ENCODE measurements at places on chromosomes 6 and 20. TPM values are rescaled to one million over a fixed set of nuclear protein-coding genes. Genes with fewer than 3 reads are reported as not detected.

SLC22A1 gene
- 3.3 TPM for total RNA-seq

MTFR2 gene
- total RNA-seq: 15.3 TPM

RBCK1 gene
- 84.0 TPM for total RNA-seq

FOXS1 gene
- total RNA-seq: not detected

WFDC5 gene
- total RNA-seq: not detected

TTK gene
- total RNA-seq: 38.1 TPM

- ATAC-seq: no peak
Measured at GRCh38 chr6:48775157-48775556, 664.2 kb upstream of the PTCHD4 start.

GRCh38 chr6:45574885-45575284, 197.2 kb upstream of the SUPT3H start:
- no peak for ATAC-seq

DNA sequence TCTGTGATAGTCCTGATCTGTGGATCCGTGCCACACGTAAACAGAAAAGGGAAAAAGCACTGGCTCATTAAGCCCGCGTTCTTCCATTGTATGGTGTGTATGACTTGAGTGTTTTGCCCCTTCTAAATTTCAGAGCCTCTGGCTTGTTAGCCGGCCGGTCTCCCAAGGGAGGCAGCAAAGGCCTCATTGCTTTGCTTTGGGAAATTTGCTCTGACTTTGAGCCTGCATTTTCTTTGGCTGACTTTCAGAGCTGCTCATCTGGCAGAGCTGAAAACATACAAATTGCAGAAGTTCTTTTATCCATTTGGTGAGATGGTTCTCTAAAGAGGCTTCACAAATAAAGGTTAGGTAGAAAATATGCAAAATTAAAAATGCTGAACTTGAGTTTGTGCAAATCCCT, 123.0 kb downstream of the UTRN start:
- no peak for ATAC-seq

GRCh38 chr20:50522053-50522674, 12.0 kb downstream of the PTPN1 start:
- no peak for ATAC-seq

DNA sequence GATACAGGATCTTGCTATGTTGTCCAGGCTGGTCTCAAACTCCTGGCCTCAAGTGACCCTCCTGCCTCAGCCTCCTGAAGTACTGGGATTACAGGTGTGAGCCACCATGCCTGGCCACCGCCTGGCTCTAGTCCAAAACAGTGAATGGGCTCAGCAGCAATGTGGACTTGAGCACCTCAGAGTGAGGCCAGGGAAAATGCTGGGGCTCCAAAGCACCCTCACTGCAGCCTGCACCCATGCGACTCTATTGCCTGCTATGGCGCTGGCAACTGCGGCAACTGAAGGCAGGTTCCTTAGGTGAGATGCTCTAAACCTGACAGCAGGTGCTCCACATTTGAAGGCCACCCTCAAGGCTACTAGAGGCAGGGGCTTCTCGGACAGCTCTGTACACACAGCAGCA, 26.5 kb downstream of the MAP1LC3A start:
- ATAC-seq: no peak

GRCh38 chr6:36886950-36887618, 1.3 kb downstream of the C6orf89 start:
- ATAC-seq: no peak

GRCh38 chr6:158121335-158121734, 46.7 kb downstream of the SERAC1 start:
- no peak for ATAC-seq

- ATAC-seq: peak; percentile 45
Measured at GRCh38 chr20:39016506-39016905, 54.4 kb downstream of the DHX35 start.

- no peak for ATAC-seq
Measured at GRCh38 chr6:33144373-33144772, 47.9 kb downstream of the COL11A2 start.

DNA sequence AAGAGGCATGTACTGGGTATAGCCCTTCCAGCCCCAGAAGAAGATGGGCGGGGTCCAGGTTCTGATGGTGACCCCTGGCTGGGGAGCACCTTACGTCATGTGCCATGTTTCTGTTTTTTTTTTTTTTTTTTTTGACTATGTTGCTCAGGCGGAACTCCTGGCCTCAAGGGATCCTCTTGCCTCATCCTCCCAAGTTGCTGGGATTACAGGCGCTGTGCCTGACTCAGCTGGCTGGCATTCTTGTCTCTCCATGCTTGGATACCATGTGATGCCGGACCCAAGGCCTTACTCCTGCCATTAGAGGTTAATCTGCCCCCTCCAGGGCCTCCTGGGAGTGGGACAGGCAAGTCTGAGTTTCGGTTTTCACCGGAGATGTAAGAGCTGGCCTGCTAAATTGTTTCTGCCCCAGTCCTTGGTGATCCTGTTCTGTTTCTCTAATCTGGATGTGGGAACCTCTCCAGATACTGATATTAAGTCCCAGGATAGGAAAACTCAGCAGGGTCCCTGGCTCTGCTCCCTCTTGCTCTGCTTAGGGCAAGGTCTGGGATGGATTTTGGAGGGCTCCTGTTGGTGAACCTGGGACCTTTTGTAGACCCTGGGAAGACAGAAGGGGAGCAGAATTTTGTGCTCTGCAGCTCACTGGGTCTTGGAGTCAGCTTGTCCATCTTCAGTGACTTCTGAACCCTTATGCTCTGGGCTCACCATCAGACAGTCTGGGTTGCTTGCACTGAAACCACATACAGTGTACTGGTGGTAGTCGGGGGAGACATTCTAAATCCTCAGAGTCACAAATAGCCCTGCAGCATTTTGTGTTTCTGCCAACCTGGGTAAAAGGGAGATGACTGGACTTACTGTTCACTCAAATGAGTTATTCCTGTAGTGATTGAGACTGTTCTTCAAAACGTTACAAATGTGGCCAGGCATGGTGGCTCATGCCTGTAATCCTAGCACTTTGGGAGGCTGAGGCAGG, 45.1 kb downstream of the PTK7 start:
- ATAC-seq: no peak

GRCh38 chr20:31675828-31676608, 38.3 kb downstream of the COX4I2 start:
- ATAC-seq: peak; percentile 75

DNA sequence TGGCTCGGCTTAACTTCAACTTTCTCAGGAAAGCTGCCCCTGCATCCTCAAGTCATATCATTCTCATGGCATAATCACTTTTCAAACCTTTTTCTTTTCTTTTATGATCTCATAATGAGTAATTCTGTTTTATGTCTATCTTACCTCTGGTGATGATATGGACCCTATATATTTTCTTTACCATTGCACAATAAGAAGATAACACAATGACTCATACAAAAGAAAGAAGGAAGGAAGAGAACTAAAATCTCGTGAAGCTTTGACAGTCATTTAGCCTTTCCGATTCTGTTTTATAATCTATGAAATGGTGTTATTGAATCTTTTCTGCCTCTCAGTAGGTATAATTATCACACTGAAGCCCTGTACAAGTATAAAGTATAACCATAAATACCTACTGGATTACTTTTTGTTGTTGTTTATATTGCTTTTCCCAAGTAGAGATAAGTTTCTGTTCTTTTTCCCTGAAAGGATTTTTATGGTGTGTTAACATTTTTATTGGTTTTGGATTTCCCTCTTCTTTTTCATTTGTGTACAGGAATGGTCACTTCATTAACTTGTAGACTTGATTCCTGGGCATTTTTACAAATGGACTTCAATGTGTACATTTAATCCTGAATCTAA, 300.9 kb downstream of the LAMA2 start:
- ATAC-seq: no peak

DNA sequence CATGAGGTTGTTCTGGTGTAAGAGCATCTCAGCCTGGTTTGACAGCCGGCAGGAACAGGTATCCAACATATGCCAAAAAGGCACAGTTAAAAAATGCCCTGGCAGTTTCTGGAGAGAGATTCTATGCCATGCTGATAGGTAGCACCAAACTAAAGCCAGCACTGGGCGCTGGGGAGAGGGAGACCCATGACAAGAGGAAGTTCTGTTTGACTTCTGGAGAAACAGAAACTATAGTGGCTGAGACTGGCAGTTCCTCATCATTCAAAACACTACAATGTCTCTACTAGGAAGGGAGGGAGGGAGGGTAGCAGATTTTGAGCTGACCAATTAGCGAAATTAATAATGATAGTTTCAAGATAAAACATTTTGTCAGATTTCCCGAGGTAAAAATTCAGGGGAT, 174.1 kb downstream of the ADAT2 start:
- ATAC-seq: no peak

GRCh38 chr6:83873869-83874268, 14.4 kb downstream of the CYB5R4 start:
- ATAC-seq: no peak

DNA sequence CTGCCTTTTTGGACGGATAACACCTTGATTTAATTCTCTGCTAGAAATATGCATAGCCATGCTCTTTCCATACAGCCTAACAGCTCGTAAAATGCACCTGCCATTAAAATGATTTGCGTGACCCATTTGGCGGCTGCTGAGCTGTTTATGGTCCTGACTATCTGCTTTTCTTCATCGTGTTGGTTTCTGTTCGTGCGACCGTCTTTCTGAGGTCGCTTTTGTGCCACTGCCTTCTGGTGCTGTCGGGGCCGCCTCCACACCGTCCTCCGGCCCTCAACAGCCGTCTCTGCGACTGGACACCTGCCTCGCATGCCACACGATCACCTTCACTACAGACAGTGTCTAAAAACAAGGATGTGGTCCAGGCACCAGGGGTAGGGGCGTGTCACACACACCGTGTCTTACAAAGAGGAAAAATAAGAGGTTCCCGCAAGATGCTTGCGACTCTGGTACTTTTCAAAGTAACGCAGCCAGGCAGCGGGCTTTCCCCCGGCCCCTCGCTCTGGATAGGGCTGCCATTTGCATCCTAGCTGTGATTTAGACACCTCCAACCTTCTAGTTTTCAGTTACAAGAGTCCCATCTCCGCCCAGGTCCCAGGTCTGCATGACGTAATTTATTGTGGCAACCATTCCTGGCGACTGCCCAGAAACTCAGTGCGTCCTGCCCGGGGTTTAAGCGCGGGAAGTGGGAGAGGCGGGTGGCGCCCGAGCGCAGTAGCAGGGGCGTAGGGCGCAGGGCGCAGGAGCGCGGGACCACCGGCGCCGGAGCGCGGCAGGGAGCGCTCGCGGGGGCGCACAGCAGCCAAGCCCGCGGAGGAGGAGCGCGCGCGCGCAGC, at the start of gene STMND1:
STMND1 (plus strand) TSS at position 629 of the 836 bp plus-strand sequence. CDS start 208 bp downstream, outside the sequence.
- ATAC-seq: peak; percentile 43

DNA sequence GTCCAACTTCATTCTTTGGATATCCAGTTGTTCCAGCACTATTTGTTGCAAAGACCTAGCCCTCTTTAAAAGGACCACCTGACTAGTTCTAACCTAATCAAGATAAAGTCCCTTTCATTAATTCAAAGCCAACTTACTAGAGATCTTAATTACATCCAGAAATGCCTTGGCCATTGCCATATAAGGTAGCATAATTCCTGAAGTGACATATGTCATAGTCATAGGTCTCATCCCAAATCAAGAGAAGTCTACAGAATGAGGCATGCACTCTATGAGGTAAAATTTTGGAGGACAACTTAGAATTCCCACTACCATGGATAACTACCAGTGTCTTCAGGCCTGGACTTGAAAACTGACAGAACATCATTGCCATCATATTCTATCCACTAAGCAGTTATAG, 420.4 kb upstream of the ID4 start:
- no peak for ATAC-seq

DNA sequence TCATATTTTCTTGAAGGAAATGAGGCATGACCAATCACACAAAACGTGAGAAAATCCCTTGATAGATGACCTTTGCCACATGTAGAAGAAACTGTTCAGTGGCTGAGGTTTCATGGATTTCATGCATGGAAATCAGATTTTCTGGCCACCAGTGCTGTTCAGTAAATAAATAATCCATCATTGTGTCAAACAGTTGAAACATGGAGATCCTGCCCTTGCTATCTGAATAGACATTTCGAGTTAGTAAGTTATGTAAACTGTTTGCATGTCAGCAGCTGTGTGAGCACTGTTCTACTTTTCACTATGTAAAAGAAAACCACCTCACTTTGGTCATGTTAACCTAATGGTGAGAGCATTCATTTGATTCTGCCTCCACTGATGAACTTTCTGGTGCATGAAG, 793.9 kb upstream of the EPHA7 start:
- ATAC-seq: no peak

DNA sequence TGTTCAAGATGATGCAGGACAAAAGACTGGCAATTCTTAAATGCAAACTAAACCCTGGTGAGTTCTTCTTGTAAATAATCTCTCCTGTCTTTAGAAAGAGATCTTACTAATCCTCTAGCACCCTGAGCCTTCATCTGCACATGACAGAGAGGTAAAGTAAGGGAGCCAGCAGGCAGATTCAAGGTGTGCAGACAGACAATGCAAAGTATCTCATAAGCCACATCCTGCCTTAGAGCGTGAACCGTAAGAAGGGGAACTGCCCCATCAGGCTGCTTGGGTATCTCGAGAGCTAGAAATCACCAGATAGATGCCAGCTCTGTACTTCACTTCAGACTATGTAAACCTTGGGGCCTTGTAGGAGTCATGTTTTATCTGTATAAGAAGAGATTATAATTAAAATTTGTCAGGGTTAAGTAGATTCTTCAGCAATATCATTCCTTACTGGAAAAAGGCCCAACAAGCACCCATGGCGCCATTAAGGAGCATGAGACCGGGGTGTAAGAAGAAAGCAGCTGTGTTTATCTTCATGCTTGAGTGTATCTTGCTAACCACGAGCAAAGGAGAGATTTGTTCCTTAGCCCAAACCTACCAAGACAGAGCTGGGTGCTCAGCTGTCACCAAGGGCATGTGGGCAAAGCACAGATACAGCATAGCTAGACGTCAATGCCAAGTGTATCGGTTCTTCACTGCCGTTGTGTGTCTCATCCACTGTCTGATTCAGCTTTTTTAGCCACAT, 24.4 kb downstream of the CNR1 start:
- no peak for ATAC-seq

Measured in activated T-helper 17 cell treated with anti-CD3 and anti-CD28 coated beads, Interleukin-2, amount 50 U/mL, for 72 hours (primary cell).